ENCODE measurements at places on chromosomes 12 and 14.

DNA sequence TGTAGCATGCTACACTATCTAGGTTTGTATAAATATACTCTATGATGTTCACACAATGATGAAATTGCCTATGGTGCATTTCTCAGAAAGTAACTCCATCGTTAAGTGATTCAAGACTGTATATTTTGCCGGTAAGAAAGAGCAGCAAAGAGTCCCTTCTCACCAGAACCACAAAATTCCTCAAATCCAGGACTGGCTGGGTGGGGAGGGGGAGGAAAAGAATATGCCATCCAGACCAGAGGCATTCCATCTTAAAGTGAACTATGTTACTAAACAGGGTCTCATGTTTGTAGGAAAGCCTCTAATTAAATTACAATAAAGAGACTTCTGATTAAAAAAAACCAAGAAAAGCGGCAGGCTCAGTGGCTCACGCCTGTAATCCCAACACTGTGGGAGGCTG, 11.5 kb downstream of the UBE2N start:
- no peak for DNase-seq

DNA sequence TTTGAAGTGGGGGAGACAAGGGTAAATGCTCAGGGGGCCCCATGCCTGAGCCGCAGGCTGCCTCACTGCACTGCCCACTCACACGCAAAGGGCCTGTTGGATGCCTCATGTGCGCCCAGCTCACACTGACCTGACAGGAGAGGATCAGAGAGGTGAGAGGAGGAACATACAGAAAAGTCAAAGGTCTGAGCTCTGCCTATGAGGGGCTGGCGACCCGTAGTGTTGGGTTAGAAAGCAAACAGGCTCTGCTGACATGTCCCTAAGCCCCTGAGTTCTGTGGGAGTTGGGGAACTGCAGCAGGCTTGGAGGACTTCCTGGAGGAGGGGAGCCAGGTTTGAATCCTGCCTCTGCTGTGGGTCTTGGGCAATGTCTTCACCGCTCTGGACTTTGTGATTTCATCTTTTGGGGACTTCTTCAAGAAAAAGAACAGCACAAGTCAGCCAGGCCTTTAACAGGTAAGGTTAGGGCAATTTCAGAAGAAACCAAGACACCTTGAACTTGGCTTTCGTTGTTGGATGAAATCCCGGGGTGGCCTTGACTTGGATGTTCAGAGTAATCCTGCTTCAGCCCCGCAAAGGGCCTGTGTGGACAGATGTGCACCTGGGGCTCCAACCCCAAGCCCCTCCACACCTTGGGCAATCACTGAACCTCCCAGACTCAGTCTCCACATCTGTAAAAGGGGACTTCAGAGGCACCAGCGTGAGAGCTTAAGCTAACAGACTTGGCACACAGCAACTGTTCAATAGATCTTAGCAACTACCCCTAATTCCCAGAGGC, 116.8 kb downstream of the SCARB1 start:
- DNase-seq, result peak; percentile 54

GRCh38 chr14:44896275-44897040, 65.3 kb downstream of the KLHL28 start:
- no peak for DNase-seq

- no peak for DNase-seq
Observed at GRCh38 chr14:81802341-81802740, 268.7 kb upstream of the SEL1L start.

DNA sequence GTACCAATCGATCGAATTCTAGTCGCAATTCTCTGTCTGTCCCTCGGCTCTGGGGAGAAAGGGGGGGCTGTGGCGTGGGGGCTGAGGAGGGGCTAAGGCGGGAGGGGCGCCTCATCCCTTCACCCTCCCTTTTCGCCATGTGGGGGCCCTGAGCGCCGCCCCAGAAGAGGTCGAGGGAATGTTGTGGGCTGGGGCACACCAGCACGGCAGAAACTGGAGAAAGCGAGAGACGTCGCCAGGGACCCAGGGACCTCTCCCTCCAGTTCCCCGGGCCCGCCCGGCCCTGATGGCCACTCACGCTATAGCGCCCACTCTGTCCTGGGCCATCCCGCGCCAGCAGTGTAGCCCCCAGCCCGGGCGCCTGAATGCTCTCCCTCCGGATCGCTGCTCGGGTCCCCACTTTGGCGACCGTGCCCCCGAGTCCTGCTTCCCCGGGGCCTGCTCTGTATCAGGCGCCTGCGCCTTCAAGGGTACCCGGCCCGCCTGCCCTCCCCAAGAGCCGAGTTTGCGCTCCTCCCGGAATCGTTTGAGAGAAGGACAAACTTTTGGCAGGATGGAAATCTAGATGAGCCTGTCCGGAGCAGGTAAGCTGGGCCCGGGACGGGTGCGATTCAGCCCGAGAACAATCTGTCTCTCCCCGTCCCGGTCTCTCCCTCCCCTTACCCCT, 62.6 kb downstream of the SMUG1 start:
- DNase-seq, result no peak

DNA sequence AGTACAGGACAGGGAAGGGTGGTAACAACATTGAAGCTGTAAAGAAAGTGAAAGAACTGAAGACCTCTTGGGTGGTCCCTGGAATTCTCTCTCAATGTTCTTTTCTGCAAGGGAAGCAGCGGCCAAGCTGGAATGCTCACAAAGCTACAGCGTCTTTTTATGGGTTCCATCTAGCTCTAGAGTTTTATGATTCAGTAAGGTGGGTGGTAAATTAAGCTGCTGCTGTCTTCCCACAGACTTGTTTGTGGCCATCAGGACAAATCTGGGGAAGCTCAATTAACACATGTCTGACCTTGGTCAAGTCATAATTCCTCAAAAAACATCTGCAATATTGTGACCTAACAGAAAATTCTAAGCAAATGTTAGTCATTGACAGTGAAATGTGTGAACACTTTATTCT, 139.1 kb downstream of the MED13L start:
- no peak for DNase-seq

DNA sequence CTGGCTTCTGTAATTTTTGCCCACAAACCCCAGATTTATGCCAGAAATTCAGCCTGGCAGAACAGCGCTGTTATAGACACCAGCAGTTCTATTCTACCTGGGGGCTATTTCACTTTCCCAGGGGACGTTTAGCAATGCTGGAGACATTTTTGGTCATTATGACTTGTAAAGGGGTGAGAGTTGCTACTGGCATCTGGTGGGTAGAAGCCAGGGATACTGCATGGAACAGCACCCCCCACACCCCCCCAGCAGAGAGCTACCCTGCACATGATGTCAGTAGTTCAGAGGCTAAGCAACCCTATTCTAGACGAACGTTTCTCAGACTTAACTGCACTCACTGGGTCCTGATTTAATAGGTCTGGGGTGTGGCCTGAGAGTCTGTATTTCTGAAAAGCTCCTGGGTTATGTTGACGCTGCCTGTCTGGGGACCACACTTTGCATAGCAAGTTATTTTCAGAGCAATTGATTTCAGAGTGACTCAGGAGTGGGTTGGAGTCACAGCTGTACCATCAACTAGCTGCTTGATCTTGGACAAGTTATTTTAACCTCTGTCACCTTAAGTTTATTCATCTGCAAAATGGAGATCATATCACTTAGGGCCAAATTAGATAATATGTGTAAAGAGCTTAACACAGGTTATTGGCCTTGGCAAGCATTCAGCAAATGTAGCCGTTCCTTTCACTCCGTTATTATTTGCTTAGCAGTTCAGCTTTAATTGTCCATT, 48.5 kb downstream of the CHST11 start:
- DNase-seq, result no peak

DNA sequence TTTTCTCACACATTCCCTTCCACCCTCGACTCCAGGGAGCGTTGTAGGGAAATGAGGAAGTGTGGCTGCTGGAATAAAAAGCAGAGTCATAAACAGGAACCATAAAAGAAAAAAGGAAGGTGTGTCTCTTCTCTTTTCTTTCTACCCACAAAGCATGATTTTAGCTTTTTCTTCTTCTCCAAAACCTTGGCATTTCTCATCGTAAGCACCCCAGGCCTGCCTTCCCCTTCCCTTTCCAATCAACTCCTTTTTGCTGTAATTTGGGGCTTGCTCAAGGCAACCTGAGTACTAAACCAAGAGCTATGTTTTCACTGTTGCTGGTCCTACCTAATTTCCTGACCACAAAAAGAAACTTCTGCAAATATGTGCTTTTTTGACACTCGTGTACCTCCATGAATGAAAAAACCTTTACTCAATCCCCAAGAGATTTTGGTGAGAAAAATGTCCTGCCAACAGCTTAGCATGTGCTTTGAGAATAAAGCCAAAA, 9.2 kb downstream of the PLBD1 start:
- DNase-seq, result no peak

- DNase-seq, result no peak
Observed at GRCh38 chr14:27553790-27554189, 956.0 kb upstream of the NOVA1 start.

GRCh38 chr12:83147341-83147740, 460.6 kb downstream of the TMTC2 start:
- no peak for DNase-seq

- no peak for DNase-seq
Observed at GRCh38 chr12:71949646-71950045, 11.0 kb downstream of the TPH2 start.

- DNase-seq, result no peak
Observed at GRCh38 chr14:96914571-96915128, 117.5 kb downstream of the VRK1 start.

DNA sequence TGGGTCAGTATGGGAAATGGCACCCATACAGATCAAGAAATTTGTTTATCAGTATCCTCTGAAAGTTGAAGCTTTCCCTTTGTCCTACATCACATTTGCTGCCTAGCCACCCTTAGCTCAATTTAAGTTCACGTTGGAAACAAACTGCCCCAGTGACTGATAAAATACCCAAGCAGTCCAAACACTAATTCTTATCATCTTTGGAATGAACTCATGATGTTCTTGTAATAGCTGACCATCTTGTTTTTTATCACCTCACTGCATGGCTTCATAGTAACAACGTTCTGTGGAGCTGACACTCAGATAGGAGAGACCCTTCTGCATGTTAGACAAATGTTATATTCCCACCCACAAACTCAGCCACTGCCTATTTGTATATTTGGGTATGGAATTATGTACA, 93.4 kb downstream of the GPR135 start:
- DNase-seq, result no peak

- no peak for DNase-seq
Observed at GRCh38 chr14:103627073-103628025, 1.7 kb upstream of the KLC1 start.

DNA sequence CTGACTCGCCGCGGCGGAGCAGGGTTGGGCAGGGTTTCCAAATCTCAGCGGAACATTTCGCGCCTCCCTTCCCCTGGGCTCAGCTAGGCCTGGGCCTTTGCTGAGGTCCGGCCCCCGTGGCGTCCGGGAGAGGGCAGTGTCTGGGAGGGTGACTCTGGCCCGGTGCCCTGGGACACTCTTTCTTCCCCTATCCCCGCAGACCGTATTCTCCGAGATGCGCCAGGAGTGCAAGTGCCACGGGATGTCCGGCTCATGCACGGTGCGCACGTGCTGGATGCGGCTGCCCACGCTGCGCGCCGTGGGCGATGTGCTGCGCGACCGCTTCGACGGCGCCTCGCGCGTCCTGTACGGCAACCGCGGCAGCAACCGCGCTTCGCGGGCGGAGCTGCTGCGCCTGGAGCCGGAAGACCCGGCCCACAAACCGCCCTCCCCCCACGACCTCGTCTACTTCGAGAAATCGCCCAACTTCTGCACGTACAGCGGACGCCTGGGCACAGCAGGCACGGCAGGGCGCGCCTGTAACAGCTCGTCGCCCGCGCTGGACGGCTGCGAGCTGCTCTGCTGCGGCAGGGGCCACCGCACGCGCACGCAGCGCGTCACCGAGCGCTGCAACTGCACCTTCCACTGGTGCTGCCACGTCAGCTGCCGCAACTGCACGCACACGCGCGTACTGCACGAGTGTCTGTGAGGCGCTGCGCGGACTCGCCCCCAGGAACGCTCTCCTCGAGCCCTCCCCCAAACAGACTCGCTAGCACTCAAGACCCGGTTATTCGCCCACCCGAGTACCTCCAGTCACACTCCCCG, 3.0 kb downstream of the WNT1 start:
- DNase-seq, result no peak

- no peak for DNase-seq
Observed at GRCh38 chr14:48490756-48491155, 815.4 kb upstream of the MDGA2 start.

GRCh38 chr14:65910108-65910786, 497.7 kb downstream of the FUT8 start:
- no peak for DNase-seq

DNA sequence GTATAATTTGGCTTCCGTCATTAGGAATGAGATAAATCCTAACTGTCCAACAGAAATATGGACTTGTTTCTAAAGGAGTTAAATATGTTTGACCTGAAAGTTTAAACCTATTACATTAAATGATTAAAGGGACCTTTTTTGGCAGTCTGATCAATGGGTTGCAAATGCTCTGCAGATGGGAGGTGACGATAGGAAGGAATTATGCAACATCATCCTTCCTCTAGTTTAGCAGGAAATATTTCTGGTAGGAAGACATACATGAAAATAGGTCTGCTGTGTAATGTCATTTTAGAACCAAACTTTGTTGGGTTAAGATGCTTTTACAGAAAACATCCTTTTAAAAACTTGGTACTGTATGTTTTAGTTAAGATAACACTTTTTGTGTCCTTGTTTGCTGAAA, 2.6 kb downstream of the LRRC10 start:
- DNase-seq, result no peak

- DNase-seq, result no peak
Observed at GRCh38 chr12:128813392-128813791, 10.4 kb downstream of the SLC15A4 start.

DNA sequence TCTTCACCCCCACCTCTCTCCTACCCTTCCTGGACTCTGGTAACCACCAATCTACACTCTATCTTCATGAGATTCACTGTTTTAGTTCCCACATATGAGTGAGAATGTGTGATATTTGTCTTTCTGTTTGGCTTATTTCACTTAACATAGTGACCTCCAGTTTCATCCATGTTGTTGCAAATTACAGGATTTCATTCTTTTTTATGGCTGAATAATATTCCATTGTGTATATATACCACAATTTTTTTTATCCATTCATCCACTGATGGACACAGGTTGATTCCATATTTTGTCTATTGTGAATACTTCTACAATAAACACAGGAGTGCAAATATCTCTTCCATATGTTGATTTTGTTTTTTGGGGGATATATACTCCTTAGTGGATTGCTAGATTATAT, 140.5 kb downstream of the OTOGL start:
- no peak for DNase-seq

DNA sequence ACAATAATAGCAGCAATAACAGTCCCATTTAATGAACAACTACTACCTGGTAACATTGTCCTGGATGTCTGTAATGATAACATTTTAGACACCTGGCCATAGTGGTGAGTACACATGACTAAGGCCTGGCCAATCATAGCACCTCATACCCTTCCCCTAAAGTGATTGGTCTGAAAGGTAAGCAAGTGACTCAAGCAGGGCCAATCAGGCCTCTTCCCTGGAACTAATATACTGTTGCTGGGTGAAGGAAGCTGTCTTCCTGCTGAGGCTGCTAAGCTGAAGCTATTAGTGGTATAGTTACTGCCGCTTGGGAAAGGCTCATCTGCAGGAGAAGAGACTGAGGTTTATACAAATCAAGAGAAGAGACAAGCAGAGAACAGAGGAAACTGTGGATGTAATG, 18.7 kb upstream of the NOS1 start:
- no peak for DNase-seq
